ENCODE measurements at places on chromosomes 2 and 18. TPM values are rescaled to one million over a fixed set of nuclear protein-coding genes. Genes with fewer than 3 reads are reported as not detected.

Gene PTPRN
- total RNA-seq: not detected

Gene SPC25
- 17.9 TPM for total RNA-seq

Gene TMEM178A
- not detected for total RNA-seq

Gene CD8B2
- total RNA-seq: 0.54 TPM

Gene CDH19
- total RNA-seq: not detected

Gene APCDD1
- not detected for total RNA-seq

Gene RUFY4
- 0.64 TPM for total RNA-seq

Gene PRKD3
- 24.3 TPM for total RNA-seq

Gene MAPK4
- not detected for total RNA-seq

Gene CXCR1
- total RNA-seq: not detected

Measured in activated T-helper 1 cell treated with anti-CD3 and anti-CD28 coated beads, Interleukin-12 subunit alpha, Interleukin-12 subunit beta, Interleukin-2, Interleukin-4 antibody, amounts not matched to agents 30 ng/mL and 10 ng/mL and 1 ng/mL, durations not matched to agents 14 hours and 24 hours and 36 hours (primary cell).